Esophagus mucosa (tissue), 1 donor: ENCODE measurements at places on chromosomes 7 and 10. TPM values are rescaled to one million over a fixed set of nuclear protein-coding genes. Genes with fewer than 3 reads are reported as not detected.

Gene TBX20
- not detected for total RNA-seq

Gene GJD4
- not detected for total RNA-seq

Gene SORCS1
- total RNA-seq, result 0.12 TPM

Gene SLC39A12
- 0.08 TPM for total RNA-seq

Gene NPTX2
- 1.4 TPM for total RNA-seq

Gene KIF20B
- total RNA-seq, result 21.0 TPM

Gene DPCD
- total RNA-seq, result 19.0 TPM

Gene TMEM213
- not detected for total RNA-seq

Gene HYAL4
- total RNA-seq, result not detected

Gene CALHM3
- not detected for total RNA-seq

Gene NOS3
- total RNA-seq, result 3.1 TPM

Gene KBTBD2
- 15.3 TPM for total RNA-seq

Gene CDNF
- 1.2 TPM for total RNA-seq

Gene SYT15
- 1.4 TPM for total RNA-seq

Gene AGMO
- 0.08 TPM for total RNA-seq

Gene GIMAP6
- 2.4 TPM for total RNA-seq

Gene ARMC3
- total RNA-seq, result not detected

Gene GLI3
- 15.0 TPM for total RNA-seq

Gene CCL24
- 0.56 TPM for total RNA-seq

Gene INMT
- total RNA-seq, result 1.5 TPM
